ENCODE measurements at places on chromosomes 7 and 10. TPM values are rescaled to one million over a fixed set of nuclear protein-coding genes. Genes with fewer than 3 reads are reported as not detected.

DNA sequence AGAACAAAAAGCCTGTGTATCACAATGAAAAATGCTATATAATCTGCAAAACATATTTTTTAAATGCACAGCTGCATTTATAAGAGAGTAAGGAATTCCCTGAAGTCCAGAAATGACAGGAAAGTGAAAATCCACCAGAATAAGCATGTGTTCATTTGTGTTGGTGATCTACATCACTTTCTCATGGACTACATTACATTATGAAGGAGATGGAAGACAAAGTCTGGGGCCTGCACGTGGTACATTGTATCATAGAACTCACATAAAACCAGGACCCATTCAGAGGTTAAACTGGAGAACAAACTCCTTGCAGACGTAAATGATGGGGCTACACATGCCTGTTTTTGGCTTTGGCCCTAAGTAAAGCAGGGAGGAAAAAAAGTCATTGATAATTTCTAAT, 16.4 kb downstream of the IFIT3 start:
- no peak for DNase-seq

GRCh38 chr7:149633976-149634945, 136.7 kb upstream of the ZNF746 start:
- DNase-seq = no peak

DNA sequence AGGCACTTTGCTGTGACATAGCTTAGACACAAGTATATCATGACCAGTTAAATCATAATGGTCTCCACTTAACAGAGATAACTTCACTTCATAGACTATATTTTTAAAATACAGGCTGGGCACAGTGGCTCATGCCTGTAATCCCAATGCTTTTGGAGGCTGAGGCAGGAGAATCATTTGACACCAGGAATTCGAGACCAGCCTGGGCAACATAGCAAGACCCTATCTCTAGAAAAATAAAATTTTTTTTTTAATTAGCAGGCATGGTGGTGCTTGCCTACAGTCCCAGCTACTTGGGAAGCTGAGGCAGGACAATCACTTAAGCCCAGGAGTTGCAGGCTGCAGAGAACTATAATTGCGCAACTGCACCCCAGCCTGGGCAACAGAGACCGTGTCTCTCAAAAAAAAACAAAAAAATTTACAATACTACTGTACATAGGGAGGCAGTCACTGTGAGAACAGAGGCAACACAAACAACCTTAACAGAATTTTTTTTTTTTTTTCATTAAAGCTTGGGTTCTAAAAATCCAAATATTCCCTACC, 105.1 kb downstream of the USP6NL start:
- DNase-seq = no peak

- no peak for DNase-seq
Observed at GRCh38 chr7:88202799-88203198, 17.0 kb downstream of the SRI start.

DNA sequence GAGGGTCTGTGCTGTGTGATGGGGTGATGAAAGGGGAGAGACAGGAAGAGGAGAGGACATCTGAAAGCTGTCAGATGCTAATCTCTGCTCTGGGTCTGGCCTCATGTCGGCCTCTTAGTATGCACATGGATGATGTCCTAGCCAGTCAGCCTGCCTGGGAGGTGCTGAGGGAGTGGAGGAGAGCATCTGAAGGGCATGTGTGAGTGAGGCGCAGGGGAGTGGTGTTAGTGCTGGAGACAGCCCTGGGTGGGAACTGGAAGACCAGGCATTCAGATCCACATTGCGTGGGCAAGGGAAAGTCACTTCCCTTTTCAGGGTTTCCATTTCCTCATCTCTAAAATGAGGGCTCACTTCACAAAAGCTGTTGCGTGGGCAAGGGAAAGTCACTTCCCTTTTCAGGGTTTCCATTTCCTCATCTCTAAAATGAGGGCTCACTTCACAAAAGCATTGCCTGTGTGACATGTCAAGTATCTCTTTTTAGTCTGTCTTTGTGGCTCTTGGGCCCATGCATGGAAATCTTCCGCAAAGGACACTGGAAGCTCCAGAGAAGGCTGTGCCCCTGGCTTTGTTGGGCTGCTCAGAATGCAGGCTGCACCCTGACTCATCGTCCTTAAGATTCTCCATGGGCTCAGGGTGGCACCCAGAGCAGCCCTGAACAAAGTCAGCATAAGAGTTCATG, 10.0 kb downstream of the SFTPD start:
- DNase-seq = peak; percentile 29

ASZ1 gene
- not detected for total RNA-seq

DNA sequence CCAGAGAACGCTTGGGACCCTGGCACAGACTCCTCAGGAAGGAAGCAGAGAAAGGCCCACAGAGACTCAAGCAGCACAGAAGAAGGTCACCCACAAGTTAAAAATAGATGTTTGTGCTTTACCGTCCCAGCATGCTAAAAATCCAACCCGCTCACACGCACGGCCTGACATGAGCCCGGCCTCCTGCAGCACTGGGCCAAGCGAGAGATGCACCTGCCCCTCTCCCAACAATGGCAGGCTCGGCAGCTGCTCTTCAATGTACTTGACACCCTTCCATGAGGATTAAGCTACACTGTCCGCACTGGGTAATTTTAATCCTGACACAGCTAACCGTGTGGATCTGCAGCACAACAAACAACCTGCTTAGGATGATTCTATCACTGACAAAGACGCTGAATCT, 9.3 kb downstream of the DIP2C start:
- no peak for DNase-seq

ZSCAN21 gene
- 6.4 TPM for total RNA-seq

PAX4 gene
- total RNA-seq = not detected

DNA sequence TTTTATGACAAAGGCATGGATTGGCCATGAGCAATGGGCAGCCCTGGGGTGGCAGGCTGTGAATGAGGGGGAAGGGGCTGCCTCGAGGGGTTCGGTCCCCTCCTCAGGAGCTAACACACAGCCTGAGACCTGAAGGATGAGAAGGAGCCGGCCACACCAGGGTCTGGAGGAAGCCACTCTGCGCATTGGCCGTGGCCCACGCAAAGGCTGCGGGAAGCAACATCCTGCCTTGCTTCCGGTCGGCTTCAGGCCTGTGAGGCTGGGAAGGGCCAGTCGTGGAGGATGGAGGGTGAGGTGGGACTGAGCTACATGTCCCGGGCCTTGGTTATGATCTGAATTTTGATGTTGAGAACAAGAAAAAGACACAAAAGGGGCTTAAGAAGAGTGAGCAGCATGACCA, 49.4 kb downstream of the RGS10 start:
- DNase-seq = peak; percentile 50

MEOX2 gene
- not detected for total RNA-seq

- DNase-seq = no peak
Observed at GRCh38 chr10:70559861-70560260, 42.7 kb downstream of the PRF1 start.

LEP gene
- not detected for total RNA-seq

TMEM176B gene
- total RNA-seq = not detected

- DNase-seq = no peak
Observed at GRCh38 chr10:92111336-92111939, 179.4 kb downstream of the CPEB3 start.

All from activated CD4-positive, alpha-beta T cell treated with anti-CD3 and anti-CD28 coated beads for 36 hours (primary cell).